ENCODE measurements at places on chromosomes 4 and X.

DNA sequence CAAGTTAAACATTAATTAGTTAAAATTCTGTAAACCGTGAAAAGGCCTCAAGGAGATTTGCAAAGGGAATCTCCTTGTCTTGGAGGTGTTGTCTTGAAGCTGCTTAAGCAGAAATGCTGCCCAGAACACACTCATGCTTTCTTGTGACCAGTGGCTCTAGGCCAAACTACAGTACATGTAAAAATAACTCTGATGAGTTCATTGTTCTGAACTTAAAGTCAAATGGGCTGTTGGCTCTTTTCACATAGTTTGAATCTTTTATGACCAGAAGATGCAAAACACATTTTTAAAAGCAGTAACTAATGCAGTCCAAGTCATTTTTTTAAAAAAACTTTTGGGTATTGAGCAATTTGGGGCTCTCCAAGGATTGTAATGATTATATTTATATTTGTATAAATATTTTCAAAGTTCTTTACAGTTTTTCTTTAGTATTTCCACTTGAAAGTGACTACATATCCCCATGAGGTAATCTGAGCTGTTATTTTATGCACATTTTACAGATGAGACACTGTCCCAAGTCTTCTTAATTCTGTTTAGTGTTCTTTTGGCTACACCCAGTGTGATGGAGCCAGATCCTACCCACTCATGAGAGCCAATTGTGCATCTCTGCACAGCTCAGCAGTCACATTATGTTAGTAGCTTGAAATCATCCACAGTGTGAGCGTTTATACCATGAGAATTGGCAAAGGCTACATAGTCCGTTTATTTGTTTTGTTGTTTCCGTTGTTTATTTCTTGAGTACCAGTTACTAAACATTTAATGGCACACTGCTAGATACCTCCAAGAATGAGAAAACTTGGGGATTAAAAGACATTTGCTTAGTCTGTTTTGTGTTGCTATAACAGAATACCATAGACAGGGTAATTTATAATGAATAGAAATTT is 112.8 kb upstream of the ATXN3L start:
- DNase-seq: peak; percentile 94

GRCh38 chr4:6747294-6748051 is 31.5 kb downstream of the BLOC1S4 start:
- DNase-seq: no peak

DNA sequence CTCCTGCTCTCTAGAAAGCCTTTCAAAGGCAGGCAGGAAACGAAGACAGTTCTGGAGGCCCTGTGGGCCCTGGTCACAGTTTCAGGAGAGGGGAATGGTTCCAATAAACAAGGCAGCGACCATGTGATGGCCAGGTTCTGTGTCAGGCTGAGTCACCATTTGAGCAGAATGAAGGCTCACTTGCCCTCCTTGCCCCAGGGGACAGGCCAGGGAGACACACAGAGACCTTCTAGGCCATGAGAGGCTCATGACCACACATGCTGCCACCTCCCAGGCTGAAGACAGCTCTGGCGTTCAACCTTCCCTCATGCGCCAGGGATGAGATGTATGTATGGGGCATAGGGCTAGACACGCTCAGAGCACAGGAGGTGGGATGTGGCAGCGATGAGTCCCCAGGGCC is 22.9 kb upstream of the TRIM2 start:
- DNase-seq: no peak

GRCh38 chr4:80322716-80323115 is 12.8 kb upstream of the CFAP299 start:
- DNase-seq: peak; percentile 53

DNA sequence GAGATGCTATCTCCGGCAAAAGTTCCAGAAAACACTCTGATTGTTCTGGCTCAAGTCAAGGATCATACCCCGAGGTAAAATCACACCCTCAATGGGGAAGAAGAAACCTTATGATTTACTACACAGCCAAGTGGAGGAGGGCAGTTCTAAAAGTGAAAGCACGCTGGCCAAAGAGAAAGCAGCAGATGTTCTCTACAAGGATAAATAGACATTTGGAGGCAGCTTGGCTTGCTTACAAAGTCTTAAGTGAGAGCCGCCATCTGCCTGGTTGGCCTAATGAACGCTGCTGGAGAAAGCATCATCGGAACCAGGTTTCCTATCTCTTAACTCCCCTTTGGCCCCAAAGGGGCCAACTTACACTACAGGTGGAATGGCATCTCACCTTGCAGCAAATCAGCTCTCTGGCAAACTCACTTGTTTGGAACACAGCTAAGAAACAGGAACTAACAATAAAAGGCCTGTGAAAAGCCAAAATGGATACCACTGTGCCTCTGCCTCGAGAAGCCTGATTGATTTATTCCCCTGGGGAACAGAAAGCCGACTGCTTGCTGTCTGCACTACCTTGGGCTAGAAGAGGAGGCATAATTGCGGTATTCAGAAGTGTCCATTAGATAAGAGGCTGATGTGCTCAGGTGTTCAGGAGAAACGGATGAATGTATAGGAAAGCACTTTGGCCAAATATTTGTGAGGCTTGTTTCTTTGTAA is 22.8 kb downstream of the FRAS1 start:
- DNase-seq: no peak

Measured in fibroblast of skin of right quadriceps (primary cell).